Progenitor cell of endocrine pancreas (in vitro differentiated cells): ENCODE measurements at places on chromosomes 7 and 10. TPM values are rescaled to one million over a fixed set of nuclear protein-coding genes. Genes with fewer than 3 reads are reported as not detected.

The ANKRD30A gene
- not detected in 2 replicates for total RNA-seq

The FXYD4 gene
- total RNA-seq = not detected in 2 replicates

The PRKG1 gene
- total RNA-seq = 3.7 and 4.6 TPM in 2 replicates

The PWWP2B gene
- total RNA-seq = 23.2 and 24.3 TPM in 2 replicates

The KAZALD1 gene
- 1.3 and 2.0 TPM in 2 replicates for total RNA-seq

The IKZF1 gene
- total RNA-seq = 0.36 and 0.42 TPM in 2 replicates

The ADCY1 gene
- 11.3 and 13.6 TPM in 2 replicates for total RNA-seq

The CDC14C gene
- total RNA-seq = 0.22 TPM in 1 of 2 replicates, not detected in the other

The HDAC9 gene
- total RNA-seq = 3.6 and 5.9 TPM in 2 replicates

DNA sequence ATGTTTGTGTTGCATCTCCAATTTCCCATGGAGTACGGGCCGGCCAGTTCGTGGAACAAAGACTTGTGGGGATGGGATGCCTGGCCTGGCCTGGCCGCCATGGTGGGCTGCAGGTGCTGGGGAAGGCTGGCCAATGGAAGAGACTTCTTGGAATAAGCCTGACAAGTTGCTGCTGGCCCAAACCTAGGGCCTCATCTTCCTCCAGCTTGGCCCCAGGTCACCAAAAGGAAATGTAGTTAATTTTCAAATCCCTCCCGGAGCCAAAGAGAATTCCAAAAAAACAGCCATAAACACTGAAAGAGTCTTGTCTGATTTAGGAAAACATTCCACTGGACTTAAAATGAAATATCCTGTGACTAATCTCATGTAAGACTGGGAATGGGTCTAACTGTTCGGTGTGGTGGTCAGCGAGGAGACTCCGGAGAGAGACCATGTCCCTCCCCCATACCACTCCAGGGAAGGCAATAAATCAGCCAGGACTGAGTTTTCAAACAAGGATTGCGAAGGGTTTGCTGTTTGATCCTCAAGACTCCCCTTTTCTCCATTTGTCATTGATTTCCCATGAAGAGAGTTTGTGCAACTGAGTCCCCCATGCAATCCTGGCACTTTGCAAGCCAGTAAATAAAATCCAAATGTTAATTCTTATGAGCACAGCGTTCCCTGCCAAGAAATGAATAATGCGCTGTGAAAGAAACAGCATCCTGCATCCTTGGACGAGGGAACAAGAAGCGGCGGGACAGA is 128.7 kb upstream of the HABP2 start:
- H3K36me3 ChIP-seq = peaks cover 2% of the 10 kb centered on the region
- H3K27ac ChIP-seq = no peak overlapping the region
- peaks cover 6% of the 10 kb centered on the region for H3K4me1 ChIP-seq
- DNase-seq = no peak

GRCh38 chr7:133398506-133398905 is 145.6 kb downstream of the EXOC4 start:
- H3K36me3 ChIP-seq = peaks cover 2% of the 10 kb centered on the region
- no peak for DNase-seq
- no peak overlapping the region for H3K27ac ChIP-seq
- H3K27me3 ChIP-seq = no peaks in the 10 kb centered on the region

DNA sequence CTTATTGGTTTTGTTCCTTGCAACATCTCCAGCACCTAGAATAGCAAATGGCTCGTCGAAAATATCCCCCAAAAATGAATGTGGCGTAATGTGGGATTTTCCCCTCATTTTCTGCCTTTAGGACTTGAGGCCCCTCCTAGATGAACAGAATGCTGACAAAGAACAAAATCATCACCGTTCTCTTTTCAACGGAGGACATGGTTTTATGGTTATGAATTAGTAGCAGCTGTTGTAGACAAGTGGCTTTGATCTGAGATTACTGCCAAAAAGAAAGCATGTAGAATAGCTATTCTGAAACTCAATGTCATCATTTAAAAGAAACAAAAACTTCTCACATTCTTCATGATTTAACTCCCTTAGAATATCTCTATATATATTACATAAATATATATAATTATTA is 17.2 kb upstream of the CALN1 start:
- no peak for DNase-seq
- peaks cover 3% of the 10 kb centered on the region for H3K4me1 ChIP-seq
- H3K27ac ChIP-seq = no peak overlapping the region
- H3K36me3 ChIP-seq = no peaks in the 10 kb centered on the region

- no peaks in the 10 kb centered on the region for H3K36me3 ChIP-seq
- H3K4me3 ChIP-seq = no peak overlapping the region
- no peaks in the 10 kb centered on the region for H3K4me1 ChIP-seq
Observed at GRCh38 chr7:71574153-71574860, 442.4 kb downstream of the GALNT17 start.

- no peak overlapping the region for H3K27ac ChIP-seq
- H3K36me3 ChIP-seq = peaks cover 3% of the 10 kb centered on the region
- DNase-seq = no peak
- no peak overlapping the region for H3K4me3 ChIP-seq
- peaks cover 28% of the 10 kb centered on the region for H3K4me1 ChIP-seq
Observed at GRCh38 chr7:70739646-70740210, 392.2 kb upstream of the GALNT17 start.

DNA sequence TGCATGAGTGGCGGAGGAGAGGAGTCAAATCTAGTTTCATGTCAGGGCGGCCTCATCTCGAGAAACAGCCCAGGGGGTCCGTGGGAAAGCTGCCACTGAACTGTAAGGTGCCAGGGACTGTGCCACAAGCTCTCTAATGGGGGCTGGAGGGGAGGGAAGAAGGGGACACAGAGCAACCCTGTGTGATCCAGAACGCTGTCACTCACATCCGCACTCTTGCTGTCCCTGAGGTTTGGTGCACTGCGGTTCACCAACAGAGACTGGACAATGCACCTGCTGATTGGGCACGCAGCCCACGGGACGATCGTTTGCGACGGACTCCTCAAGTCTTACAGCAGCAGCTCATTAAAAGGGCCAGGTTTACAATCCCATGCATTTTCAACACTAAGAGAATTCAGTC is 47.7 kb downstream of the AMZ1 start:
- no peak for DNase-seq
- H3K27me3 ChIP-seq = no peaks in the 10 kb centered on the region
- H3K4me3 ChIP-seq = no peak overlapping the region

GRCh38 chr7:142001163-142001874 is 5.6 kb downstream of the MGAM start:
- peaks cover under 1% of the 10 kb centered on the region for H3K36me3 ChIP-seq
- peaks cover 2% of the 10 kb centered on the region for H3K4me1 ChIP-seq
- no peak overlapping the region for H3K4me3 ChIP-seq
- DNase-seq = no peak
- H3K27me3 ChIP-seq = no peaks in the 10 kb centered on the region

DNA sequence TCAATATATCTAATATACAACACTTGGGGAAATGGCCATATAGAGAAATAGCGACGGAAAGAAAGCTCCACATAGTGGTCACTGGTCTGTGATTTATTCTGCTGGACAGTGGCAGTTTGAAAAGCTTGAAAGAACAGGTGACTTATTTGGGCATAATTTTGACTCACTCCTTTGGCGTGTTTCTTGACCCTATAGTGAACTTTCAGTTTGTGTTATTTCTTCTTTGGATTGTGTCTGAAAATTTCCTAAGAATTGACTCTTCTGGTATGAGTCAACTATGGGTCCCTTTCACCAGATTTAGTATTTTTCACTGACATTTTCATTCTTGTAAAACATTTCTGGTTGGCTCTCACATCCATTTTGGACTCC is 25.8 kb upstream of the IMMP2L start:
- no peaks in the 10 kb centered on the region for H3K36me3 ChIP-seq
- H3K4me3 ChIP-seq = no peak overlapping the region
- no peaks in the 10 kb centered on the region for H3K27me3 ChIP-seq
- DNase-seq = no peak
- H3K4me1 ChIP-seq = no peaks in the 10 kb centered on the region

DNA sequence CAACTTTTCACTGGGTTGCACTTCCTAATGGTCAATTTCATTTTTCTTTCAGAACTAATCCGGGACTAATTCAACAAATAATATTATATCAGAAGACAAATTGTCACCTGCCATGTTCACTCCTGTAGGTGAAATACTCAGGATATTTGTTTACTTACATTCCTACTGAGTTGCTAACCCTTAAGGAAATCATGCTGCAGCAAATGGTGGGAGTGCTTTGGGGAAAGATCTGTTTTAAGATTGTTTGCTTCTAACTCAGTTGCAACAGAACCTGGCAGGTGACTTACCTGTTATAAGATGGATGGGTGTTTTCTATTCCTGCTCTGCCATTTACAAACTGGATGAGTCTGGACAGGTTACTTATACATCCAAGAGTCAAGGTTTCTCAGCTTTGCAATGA is 81.8 kb downstream of the ZNF248 start:
- H3K36me3 ChIP-seq = no peaks in the 10 kb centered on the region
- no peaks in the 10 kb centered on the region for H3K27me3 ChIP-seq
- no peak for DNase-seq
- no peaks in the 10 kb centered on the region for H3K4me1 ChIP-seq
- no peak overlapping the region for H3K4me3 ChIP-seq

GRCh38 chr10:86226781-86227201 is 139.8 kb downstream of the GRID1 start:
- H3K36me3 ChIP-seq = no peaks in the 10 kb centered on the region
- no peak overlapping the region for H3K27ac ChIP-seq
- no peak for DNase-seq
- no peaks in the 10 kb centered on the region for H3K4me1 ChIP-seq
- no peak overlapping the region for H3K4me3 ChIP-seq

DNA sequence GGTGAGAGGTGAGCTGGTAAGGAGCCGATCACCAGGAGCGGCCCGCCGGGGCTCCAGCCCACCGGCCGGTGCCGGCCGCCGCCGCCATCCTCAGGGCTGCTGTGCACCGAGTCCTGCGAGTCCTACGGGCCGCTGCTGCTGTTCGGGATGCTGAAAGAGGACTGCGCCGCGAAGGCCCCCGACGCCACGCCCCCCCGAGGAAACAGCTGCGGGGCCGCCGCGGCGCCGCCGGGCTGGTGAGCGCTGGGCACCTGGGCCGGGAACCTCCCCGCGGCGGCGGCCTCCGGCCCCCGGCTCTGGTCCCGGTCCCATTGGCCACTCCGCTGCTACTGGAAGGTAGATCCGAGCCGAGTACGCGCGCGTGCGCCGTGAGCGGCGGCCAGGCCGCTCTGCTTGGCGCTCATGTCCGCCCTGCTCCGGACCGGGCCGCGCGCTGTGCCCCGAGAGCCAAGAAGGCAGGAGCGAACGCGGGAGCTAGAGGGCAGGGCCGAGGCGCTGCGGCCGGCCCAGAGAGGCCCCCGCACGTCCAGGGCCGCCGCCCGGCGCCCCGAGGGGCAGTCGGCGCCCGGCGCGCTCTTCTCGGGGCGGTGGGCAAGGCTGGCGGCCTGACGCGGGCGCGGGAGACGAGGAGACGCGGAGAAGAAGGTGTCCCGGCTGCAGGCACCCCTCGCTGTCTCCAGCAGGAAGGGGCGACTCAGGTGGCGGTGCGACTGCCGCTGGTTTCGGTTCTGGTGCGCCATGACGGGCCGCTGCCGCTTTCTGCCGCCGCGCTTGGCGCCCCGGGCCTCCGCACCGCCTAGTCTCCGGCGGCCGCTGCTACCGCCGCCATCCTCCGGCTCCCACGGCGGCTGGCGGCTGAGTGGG is 121.3 kb upstream of the WIPF3 start:
- H3K27me3 ChIP-seq = no peaks in the 10 kb centered on the region
- H3K27ac ChIP-seq = peak overlapping the region; percentile 96
- peak; percentile 70 for DNase-seq
- H3K4me1 ChIP-seq = peaks cover 7% of the 10 kb centered on the region
- H3K36me3 ChIP-seq = no peaks in the 10 kb centered on the region

DNA sequence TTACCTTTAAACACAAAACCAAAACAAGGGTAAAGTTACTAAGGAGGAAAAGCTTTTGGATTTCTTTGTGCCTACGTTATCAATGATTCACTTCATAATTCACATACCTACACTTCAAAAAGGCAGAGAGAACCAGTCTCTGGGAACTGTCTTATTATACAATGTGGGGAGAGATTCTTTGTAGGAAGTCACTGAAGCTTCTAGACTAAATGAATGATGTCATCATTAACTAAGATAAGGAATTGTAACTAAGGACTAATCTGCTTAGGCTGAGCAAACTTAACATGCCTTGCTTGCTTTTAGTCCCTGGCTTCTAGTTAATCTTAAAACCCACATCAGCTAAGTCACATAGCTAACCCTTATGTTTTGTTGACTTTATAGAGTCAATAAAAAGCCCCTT is 771.2 kb downstream of the NXPH1 start:
- no peaks in the 10 kb centered on the region for H3K27me3 ChIP-seq
- H3K4me3 ChIP-seq = no peak overlapping the region
- H3K36me3 ChIP-seq = peaks cover 3% of the 10 kb centered on the region
- H3K27ac ChIP-seq = peak overlapping the region; percentile 91

GRCh38 chr7:2210551-2211258 is 22.0 kb downstream of the MAD1L1 start:
- H3K27ac ChIP-seq = no peak overlapping the region
- DNase-seq = no peak
- H3K4me3 ChIP-seq = no peak overlapping the region

DNA sequence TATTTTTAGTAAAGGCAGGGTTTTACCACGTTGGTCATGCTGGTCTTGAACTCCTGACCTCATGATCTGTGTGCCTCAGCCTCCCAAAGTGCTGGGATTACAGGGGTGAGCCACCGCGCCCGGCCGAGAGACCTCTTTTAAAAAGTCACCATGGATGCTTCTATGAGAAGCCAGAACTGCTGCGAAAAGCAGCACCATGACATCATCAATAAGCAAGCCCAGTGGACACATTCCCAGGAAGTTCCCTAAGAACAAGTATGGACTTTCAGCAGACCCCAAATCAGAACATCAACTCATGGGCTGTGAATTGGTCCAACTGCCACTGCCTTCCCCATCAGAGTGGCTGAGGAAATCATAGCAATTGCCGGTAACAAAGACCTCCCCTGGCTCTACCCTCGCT is 93.4 kb downstream of the PLXNA4 start:
- H3K4me3 ChIP-seq = no peak overlapping the region
- peaks cover 6% of the 10 kb centered on the region for H3K27me3 ChIP-seq
- H3K4me1 ChIP-seq = peaks cover 11% of the 10 kb centered on the region
- no peaks in the 10 kb centered on the region for H3K36me3 ChIP-seq
- no peak overlapping the region for H3K27ac ChIP-seq
- no peak for DNase-seq

DNA sequence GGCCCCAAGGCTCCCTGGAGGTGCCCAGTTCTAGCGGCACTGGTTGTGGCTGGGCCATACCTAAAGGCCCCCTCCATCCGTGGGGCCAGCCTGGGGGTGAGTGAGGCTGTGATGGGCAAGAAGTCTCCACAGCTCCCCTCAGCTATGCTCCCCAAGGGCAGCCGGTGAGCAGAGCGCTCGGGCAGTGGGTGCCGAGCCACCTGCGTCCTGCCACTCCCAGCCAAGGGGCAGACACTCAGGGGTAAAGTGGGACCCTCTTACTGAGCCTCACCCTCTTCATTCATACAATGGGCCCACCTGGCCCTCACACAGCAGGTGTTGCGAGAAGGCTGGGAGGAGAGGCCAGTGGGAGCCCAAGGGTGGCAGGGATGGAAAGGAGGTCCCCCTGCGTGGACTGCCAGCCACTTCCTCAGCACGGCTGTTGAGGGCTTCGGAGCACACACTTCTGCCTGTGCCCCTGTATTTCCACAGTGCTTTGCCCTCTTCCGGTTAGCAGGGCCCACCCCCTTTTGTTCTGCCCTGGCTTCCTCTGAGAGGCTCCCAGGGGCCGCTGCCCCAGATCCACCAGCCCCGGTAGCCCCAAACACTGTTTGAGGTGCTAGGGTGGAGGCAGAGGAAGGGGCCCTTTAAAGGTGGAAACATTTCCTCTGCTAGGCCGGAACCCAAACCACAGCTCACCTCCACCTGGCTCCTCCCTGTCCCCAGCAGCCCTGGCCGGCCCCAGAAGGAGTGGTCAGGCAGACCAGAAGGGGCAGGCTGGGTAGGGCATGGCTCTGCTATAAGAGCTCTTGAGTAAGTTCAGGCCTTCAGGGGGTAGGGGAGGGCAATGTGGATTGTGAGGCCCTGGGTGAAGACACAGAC is 16.4 kb upstream of the C10orf105 start:
- H3K27ac ChIP-seq = no peak overlapping the region
- H3K36me3 ChIP-seq = no peaks in the 10 kb centered on the region
- DNase-seq = no peak
- H3K4me3 ChIP-seq = no peak overlapping the region
- peaks cover 1% of the 10 kb centered on the region for H3K4me1 ChIP-seq
- H3K27me3 ChIP-seq = peaks cover 4% of the 10 kb centered on the region
